ENCODE measurements at places on chromosomes 6 and 20.
A peak's percentile ranks its signal among the peaks of the same experiment; 100 is the strongest.

DNA sequence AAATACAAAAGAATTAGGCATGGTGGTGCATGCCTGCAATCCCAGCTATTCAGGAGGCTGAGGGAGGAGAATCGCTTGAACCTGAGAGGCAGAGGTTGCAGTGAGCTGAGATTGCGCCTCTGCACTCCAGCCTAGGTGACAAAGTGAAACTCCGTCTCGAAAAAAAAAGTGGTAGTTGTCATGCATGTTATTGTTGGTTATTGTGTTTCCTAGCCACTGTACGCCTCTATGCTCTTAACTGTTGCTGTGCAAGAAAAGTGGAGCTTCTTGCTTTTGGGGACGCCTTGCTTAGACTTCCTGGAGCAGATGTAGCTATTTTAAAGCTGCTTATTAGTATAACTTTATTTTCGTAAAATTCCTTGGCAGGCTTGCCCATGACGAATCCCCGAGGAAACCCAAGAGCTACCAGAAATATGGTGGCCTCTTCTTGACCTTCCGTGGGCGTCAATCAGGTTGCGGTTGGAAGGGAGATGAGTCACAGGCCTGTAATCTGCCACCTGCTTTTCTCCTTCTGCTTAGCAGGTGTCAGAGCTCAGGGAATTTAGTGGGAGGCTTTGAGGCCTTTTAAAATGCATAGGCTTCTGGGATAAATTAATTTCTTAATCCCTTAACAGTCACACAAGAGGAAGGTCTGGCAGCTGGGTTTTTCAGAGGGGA is 17.3 kb downstream of the GABRR2 start:
- DNase-seq = no peak

DNA sequence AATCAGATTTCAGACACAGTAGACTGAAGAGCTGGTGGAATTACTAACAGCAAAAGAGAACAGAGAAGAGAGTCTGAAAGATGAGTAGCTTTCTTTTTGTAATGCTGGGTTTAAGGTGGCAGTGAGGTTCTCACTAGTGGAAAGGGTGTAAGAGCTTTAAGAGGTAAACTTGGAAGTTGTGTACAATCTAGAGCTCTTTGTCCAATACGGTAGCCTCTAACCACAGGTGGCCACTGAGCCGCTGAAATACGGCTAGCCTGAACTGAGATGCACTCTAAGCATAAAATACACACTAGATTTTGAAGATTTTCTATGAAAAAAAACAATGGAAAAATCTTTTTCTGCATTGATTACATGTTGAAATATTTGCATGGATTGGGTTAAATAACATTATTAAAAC is 4.0 kb downstream of the ELOVL2 start:
- DNase-seq = no peak

DNA sequence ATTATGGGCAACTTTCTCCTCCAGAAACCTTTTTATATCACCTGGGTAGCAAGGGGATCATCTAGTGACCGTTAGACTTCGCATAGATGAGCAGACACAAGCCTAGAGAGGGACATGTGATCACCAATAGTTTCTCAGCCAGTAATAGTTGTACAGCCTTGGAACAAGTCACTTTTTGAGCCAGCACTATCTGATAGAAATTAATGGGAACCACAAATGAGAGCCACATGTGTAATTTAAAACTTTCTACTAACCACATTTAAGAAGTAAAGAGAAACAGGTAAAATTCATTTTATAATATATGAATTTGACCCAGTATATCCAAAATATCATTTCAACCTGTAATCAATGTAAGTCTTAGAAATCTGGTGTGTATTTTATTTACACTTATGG is 592 bp upstream of the CTNNBL1 start:
- DNase-seq = no peak

DNA sequence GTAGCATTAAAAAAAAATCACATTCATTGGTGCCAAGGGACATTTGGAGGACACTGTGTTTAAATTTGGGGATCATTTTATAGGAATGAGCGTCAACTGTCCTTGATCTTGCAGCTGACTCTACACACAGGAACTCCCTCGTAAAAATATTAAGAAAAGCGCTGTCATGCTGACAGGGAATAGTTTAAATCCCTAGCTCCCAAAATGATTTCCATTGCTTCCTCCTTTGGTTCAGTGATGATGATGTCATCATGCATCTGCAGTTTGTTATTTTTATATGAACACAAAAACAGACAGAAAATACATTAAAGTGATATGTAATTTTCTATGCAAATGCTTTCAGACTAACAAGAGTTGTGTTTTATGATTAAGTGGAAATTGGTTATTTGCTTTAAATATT is 275.6 kb downstream of the BTBD9 start:
- no peak for DNase-seq

GRCh38 chr20:48901326-48901725 is 20.2 kb upstream of the ARFGEF2 start:
- no peak for DNase-seq

- no peak for DNase-seq
Measured at GRCh38 chr20:56005389-56005715, at the start of gene CBLN4. Gene CBLN4 (minus strand): TSS chr20:56005519. CDS start chr20:56004171, 1,348 bp downstream.

GRCh38 chr6:14108571-14109410 is 8.8 kb upstream of the CD83 start:
- DNase-seq = no peak

DNA sequence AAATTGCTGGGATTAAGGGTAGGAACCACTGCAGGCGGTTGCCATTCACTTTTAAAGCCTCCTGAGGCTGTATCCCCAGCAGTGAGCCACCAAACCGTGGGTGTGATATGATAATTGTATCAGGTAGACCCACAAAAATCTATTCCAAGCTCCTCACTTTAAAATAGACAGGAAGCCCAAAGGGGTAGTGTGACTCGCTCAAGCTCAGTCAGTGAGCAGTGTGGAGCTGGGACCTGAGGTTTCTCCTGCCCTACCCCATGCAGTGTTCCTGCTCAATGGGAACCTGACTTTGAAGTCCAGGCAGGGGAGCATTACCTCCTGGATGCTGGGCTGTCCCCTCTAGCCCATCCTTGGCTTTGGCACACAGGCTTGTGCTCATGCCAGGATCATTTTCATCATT is 14.9 kb upstream of the MAPRE1 start:
- no peak for DNase-seq

DNA sequence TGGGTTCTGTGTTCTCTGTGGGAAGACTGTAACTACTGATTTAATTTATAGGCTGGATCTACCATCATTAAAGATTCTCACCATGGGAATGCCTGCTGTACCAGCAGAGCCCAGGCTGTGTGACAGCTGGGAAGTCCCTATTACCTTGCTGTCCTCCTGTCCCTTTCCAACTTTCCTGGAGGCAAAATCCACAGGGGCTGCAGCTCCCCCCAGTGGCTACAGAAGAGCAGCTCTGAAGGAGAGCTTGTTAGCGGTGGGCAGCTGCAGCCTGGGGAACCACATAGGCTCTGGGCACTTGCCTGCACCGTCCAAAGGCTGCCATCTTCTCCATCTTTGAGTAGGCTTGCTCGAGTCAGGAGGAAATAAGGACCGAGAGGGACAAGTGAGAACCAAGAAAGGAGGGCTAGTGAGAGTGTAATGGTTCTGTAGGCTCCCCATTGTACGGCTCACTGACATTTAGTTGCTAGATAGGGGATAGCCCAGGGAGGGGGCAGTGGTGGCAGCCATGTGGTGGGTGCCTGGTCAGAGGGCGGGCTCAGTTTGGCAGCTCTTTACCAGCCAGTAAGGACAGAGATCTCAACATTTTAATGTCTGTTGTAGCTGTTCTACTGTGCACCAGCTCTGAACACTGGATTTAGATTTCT is 155.1 kb upstream of the MLIP start:
- DNase-seq = peak; percentile 37

DNA sequence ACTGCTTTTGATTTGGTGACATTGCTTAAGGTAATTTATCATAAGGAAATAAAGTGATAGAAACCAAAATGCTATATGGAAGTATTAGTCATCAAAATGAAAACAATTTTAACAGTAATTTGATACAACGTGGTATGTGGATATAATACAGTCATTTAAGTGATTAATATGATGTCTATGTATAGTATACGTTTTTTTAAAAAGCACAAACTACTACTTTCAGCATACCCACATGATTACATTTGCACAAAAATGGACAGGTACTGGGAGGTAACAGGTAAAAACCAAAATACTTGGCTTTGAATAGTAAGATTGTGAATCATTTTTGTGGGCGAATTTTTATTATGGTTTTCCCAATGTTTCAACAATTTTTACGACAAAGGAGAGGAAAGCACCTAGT is 97.6 kb downstream of the OGFRL1 start:
- DNase-seq = no peak

- no peak for DNase-seq
Measured at GRCh38 chr6:2795956-2796355, 30.8 kb downstream of the WRNIP1 start.

GRCh38 chr6:85285114-85285513 is 164.8 kb upstream of the NT5E start:
- no peak for DNase-seq

DNA sequence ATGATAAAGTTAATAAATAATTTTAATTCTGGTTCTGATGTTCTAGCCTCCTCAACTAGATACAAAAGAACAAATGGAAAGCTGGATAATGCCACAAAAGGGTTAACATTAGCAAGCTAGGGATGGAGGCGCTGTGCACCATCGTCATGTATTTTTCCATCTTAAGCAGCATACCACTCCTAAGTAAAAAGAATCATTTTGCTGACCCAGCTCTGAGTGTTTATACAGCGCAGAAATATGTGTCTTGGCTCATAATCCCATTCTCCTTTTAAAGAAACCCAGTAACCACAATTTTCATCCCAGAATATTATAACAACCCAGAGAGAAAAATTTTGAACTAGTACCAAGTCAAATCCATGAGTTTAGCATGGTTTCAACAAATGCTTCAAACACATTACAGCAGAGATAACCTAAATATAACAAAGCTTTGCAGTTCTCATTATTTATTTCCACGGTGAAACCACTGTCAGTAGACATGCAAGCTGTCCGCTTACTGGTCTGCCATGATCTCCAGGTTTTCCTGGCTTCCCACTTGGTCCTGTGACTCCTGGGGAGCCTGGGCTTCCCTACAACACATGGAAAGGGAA is 111.1 kb downstream of the COL12A1 start:
- no peak for DNase-seq

- DNase-seq = no peak
Measured at GRCh38 chr6:46270336-46270735, 99.6 kb upstream of the ENPP5 start.

DNA sequence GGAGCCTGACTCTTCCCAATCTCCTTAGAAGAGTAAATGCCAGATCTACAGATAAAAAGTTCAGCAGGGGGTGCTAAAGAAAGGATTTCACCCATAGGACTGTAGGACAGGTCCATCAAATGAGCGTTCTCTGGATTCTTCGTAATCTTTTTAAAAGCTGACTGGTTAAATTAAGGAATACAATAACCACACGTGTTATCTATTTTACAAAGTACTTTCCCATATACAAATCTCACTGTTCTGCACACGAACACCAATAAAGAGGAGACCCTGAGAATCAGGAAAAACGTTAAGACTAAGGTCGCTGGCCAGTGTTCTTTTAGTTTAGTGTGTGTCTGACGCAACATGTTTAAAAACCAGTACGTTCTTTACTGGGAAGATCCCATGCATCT is 542 bp downstream of the TUBE1 start:
- no peak for DNase-seq

GRCh38 chr6:113464960-113465359 is 392.2 kb upstream of the MARCKS start:
- no peak for DNase-seq

- no peak for DNase-seq
Measured at GRCh38 chr6:158812611-158813010, 6.6 kb downstream of the EZR start.

DNA sequence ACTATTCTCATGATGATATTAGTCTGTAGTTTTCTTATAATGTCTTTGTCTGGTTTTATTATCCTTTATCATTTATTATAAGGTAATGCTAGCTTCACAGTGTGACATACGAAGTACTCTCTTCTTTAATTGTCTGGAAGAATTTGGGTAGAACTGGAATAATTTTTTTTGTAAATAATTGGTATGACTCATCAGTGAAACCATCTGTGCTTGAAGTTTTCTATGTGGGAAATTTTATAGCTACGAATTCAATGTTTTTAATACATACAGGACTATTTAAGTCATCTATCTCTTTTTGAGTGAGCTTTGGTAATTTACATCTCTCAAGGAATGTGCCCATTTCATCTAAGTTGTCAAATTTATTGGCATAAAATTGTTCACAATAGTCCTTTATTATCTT is 86.3 kb downstream of the SOD2 start:
- DNase-seq = no peak

GRCh38 chr6:156376091-156376490 is 401.1 kb upstream of the ARID1B start:
- no peak for DNase-seq

DNA sequence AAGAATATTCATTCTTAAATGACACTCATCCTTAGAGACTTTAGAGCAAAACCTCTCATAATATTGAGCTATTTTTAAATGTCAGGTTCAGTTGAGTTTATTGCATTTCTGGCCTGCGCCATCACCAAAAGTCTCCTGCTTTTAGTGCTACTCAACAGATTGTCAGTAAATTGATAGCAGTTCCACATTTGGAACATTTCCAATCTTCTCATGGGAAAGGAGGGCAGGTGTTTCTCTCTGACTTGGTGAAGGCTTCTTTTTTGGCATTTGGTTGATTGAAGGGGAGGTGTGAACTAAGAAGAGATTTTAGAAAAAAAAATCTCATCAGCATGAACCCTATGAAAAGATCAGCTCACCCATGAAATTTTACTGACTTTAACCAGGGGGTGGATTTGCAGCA is 125.9 kb upstream of the INSM1 start:
- DNase-seq = peak; percentile 63

GRCh38 chr6:135170849-135171248 is 10.3 kb upstream of the MYB start:
- no peak for DNase-seq

GRCh38 chr6:4209196-4209595 is 73.8 kb upstream of the ECI2 start:
- no peak for DNase-seq

DNA sequence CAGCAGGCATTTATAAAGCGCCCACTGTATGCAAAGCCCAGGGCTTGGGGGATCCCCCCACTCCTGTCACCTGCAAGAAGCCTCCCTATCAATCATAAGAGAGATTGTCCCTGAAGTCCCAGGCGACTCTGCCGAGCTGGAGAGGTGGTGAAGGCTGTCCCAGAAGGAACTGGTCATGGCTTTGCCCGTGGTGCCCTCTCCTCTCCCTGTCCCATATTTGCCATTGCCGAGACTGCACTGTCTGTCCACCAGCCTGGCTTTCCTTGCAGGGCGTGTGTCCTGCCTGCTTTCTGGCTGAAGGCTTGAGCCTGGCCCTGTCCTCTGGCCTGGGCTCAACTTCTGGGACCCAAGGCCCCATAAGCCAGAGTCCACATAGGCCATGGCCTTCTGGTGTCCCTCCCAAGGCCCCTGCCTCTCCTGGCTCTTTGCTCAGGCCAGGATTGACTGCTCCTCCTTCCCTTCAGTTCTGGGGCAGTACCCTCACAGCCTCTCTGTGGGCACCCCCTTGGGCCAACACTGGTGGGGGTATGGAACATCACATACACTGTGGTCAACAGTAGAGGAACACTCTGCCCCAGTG is 46.9 kb downstream of the CPXM1 start:
- no peak for DNase-seq

Data from NCI-H2081 treated with DMSO at 0.1 percent for 48 hours (cell line).